NCI-H774 (cell line): ENCODE measurements at places on chromosomes 11 and 22.

GRCh38 chr22:29154364-29155048 lies 51.2 kb upstream of the EMID1 start:
- peak; percentile 31 for DNase-seq

GRCh38 chr11:114272311-114272710 lies 23.9 kb upstream of the NNMT start:
- DNase-seq: no peak

- no peak for DNase-seq
These were observed 489.3 kb downstream of the NTM start for GRCh38 chr11:131859538-131860210.

DNA sequence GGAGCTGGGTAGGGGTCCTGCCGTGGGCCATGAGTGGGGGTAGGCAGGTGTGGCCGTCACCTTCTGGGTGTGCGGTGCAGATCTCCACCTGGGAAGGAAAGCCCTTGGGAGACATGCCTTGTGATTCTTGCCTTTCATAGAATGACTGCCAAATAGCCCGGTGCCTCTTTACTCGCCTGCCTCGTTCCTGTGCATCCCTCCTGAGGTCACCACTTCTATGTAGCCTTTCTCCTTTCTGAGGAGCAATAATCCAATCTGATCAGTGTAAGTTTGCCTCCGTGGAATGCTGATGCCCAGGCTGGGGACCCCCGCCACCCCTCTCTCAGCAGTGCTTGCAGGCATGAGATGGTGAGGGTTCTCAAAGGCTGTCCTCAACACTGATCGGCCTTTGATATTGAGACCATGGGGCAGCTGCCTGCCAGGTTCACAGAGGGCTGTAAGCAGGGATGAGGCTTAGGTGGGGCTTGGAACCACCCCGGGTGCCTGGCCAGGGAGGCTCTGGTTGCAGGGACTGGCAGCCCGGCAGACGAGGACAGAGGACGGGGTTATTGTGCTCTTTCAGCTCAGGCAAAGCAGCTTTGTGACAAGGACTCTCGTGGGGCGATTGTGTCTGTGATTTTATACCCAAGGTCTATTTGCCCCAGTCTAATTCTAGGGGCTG lies 86.1 kb upstream of the WNT7B start:
- DNase-seq: no peak

DNA sequence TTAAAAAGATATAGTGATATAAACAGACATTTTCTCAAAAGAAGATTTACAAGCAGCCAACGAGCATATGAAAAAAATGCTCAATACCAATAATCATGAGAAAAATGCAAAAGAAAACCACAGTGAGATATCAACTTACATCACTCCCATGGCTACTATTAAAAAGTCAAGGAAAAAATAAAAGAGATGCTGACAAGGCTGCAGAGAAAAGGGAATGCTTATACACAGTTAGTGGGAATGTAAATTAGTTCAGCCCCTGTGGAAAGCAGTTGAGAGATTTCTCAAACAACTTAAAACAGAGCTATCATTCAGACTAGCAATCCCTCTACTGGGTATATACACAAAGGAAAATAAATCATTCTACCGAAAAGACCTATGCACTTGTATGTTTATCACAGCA lies 97.1 kb upstream of the CARD18 start:
- DNase-seq: no peak

GRCh38 chr22:17086788-17087497 lies 2.1 kb downstream of the IL17RA start:
- no peak for DNase-seq

GRCh38 chr22:30245181-30245984 lies 1.2 kb downstream of the LIF start:
- DNase-seq: no peak

GRCh38 chr11:32087597-32087996 lies 3.3 kb upstream of the RCN1 start:
- DNase-seq: no peak

GRCh38 chr11:123448823-123449222 lies 18.8 kb downstream of the GRAMD1B start:
- DNase-seq: no peak

DNA sequence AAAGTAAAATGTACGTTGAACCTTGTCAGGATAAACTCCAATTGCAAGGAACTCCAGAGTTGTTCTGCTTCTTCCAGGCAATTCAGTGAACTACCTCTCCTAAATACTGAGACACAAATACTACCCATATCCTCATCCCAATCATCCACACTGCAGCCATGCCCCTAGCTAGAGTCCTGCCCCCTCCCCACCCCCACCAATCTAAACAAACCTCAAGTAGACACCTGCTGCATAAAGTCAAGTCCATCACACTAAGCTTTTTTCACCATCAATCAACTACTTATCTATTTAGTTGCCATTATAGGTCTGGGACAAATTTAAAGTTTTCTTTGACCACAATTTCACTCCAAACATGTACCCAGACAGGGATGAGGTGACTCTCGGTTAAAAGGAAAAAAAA lies 93.2 kb upstream of the APOA1 start:
- DNase-seq: no peak

DNA sequence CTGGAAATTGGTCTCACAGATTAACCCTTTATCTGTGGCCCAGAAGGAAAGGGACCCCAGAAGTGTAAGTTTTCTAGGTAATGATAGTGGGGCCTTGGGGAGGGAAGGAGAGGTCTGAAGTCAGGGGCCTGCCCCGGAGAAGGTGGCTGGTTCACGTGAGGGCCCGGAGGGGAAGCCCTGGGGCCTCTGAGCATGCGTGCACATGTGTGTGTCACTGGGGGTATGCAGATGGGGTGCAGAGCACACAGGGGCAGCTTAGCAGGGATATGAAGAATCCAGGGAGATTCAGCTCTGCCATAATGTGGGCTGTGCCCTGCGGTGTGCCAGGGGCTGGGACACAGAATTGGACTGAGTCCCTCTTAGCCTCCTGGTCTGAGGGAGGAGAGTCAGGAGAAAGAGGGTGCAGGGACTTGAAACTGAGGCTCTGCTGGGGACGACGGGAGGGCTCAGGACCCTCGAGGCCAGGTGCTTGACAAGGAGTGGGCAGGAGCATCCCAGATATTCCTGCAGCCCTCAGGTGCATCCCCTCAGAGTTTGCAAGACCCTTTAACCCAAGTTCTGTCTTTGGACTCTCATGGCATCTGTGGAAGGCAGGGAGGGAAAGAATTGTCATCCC lies 15.5 kb downstream of the MYO7A start:
- no peak for DNase-seq

GRCh38 chr11:115406404-115406803 lies 97.8 kb downstream of the CADM1 start:
- no peak for DNase-seq

DNA sequence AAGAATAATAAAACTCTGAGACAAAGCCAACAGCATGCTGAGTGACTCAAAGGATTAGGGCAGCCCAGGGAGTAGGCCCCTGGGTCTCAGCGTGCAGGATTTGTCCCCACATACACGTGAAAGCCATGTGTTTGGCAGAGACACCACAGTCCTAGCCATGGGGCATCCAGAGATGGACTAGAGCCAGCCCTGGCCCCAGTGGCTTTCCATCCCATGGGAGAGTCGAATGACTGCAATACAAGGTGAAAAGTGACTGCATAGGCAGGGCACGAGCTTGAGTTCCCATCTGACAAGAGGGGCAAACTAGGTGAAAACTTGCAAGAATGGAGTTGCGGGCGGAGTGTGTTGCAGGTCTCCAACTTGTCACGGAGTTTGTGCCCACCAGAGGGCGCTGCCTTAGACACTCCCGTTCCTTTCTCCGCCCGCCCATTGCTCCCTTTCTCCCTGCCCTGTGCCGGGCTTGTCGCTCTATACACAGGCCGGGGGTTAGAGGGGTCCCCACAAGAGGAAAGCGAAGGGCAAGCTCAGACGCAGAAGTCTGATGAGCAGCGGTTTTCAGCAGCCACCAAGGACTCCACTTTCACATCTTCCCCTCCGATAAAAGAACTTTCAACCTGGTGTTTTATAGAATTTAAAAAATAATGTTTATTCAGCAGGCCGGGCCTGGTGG lies 24.2 kb downstream of the TSKU start:
- peak; percentile 66 for DNase-seq
